ENCODE measurements at places on chromosomes 3 and 15.
A peak's percentile ranks its signal among the peaks of the same experiment; 100 is the strongest.

DNA sequence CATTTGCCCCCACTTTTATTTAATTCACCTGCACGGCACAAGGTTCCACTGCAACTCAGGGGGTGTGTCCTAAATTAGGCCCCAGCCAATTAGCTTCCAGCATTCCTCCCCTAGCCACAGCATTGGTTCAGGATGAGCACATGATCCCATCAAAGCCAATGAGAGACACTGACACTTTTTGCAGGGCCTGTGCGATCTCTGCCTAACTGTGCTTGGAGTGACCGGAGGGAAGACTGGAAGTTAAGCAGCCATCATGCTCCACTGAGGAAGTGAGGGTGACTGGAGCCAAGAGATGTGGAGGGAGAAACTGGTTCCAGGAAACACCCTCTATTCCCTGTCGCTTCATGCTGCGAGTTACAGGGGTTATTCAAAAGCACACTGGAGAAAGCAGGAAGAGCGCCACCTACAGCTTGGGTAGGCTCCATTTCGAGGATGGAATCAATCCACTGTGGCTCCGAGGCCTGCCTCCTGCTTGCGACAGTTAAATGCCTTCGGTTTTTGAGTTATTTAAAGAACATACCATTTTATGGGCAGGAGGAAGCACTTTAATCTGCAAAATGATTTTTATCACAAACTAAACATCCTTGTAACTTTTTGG lies 122.2 kb upstream of the WNT5A start:
- DNase-seq = no peak

DNA sequence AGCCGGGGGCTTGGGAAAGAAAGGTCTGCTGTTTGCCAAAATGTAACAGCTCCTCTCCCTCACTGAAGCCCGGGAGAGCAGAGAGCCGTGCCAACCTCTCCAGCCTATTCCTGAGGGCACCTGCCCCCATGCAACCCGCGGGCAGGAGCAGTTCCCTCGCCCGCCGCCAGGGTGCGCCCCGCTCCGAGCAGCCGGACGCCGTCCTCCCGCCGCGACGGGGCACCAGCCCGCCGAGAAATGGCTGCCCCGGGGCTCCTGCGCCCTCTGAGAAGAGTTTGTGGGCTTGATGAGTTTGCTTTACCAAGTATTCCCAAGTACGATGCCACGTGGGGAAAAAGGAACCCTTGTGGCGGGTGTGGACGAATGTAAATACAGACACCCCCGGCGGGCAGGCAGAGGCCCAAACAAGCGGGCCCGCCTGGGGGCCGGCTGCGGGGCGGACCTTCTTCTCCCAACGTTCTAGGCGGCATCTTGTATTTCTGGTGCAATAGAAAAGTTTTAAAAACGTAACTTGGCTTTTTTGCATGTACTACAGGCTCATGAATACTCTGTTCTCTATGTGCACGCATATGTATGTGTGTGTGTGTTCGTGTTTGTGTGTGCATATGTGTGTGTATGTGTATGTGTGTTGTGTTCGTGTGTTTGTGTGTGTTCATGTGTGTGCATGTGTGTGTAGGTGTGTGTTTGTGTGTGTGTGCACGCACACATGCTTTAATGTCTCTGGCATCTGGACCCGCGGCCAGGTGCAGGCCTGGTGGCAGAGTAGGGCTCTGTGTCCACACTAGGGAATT lies 162.9 kb downstream of the CHSY1 start:
- peak; percentile 84 for DNase-seq

DNA sequence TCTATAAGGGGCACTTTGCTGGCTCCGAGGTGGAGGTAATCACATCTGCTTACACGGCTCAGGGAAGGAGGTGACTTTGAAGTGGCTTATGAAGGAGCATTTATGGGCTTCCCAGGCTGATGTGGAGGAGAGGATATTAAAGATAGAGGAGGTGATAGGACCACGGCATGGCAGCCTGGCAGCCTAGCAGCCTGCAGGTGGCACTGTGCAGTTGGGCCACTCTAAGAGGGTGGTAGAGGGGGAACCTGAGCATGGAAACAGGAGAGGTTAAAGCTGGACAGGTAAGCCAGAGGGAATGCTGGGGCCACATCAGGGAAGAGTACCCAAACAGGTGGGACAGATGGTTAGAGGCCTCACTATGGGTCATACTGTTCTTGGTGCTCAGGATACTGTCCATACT lies 375.0 kb downstream of the WDR72 start:
- DNase-seq = no peak

DNA sequence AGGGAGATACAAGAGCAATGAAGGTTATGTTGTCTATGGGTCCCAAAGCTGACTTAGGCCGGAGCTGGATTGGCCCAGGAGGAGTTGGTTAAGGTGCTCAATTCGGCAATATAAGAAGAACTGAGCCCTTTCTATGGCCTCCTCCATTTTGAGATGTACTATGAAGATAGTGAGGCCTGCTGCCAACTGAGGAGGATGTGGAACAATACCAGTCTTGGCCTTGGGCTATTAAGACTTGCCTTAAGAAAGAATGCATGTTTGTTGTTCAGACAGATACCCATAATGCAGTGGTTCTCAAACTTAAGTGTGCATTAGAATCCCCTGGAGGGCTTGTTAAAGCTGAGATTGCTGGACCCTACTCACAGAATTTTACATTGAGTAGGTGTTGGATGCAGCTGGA lies 24.4 kb upstream of the LEKR1 start:
- DNase-seq = no peak

GRCh38 chr3:45412763-45413162 lies 24.4 kb downstream of the LARS2 start:
- no peak for DNase-seq

- DNase-seq = peak; percentile 40
Observed at GRCh38 chr3:182795389-182795782, 2.1 kb downstream of the ATP11B start.

GRCh38 chr15:46858150-46858549 lies 859.2 kb upstream of the SEMA6D start:
- DNase-seq = no peak

DNA sequence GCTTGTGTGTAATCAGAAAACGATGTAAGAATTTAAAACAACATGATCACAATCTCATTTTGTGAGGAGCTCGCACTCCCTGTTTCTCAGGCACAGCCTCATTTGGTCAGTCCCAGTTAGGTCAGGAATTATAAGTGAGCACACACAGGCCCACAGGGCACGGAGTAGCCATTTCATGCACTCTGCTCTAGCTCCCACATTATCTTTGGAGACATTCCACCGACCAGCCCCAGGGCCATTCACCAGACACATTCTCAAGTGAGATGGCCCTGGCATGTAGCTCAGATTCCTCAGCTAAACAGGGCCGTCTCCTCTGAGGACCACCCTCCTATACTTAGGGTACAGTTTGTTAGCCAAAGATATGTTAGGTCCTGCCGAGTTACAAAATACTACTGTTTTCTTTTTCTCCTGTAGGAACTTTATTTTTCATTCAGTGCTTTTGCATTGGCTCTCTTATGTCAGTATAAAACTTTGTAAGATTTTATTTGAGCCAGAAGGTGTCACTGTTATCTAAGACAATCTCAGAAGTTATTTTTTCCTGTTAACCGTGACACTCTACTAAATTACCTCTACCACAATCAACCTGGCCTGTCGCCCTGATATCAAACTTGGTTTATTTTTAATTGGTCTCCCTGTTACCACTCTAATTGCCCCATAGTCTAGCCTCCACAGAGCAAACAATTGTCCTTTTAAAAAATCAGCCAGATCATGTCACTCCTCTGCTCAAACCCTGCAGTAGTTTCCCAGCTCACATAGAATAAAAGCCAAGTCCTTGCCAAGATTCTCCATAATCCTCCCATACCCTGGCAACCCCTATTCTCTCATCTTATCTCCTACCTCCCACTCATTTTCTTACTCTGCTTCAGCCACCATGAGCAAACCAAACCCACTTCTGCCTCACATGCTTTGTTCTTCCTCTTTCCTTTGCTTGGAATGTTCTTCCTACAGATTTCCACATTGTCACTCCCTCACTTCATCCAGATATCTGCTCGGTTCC lies 105.7 kb downstream of the PPP2R3A start:
- DNase-seq = no peak

- no peak for DNase-seq
Observed at GRCh38 chr3:185818267-185818875, 6.5 kb downstream of the IGF2BP2 start.

- peak; percentile 4 for DNase-seq
Observed at GRCh38 chr3:160921020-160921635, 165.1 kb downstream of the PPM1L start.

DNA sequence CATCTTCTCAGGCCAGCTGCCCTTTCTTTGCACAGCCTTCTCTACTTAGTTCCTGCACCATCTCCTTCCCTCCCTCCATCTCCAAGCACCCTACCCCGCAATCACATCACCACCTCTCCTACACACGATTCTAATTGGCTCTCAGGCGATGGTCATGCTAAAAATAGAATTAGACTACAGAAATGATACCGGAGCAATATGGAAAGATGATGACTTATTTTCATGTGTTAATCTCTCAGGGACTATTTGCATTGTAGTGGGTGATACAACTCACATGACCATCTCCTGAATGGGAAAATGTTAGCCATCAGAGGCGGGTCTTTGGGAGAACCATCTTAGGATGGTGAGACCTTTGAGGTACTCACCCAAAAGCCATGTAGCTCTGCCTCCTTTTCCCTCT lies 54.7 kb upstream of the PPARG start:
- DNase-seq = peak; percentile 13

- DNase-seq = no peak
Observed at GRCh38 chr3:187039100-187039722, 100.1 kb downstream of the RPL39L start.

DNA sequence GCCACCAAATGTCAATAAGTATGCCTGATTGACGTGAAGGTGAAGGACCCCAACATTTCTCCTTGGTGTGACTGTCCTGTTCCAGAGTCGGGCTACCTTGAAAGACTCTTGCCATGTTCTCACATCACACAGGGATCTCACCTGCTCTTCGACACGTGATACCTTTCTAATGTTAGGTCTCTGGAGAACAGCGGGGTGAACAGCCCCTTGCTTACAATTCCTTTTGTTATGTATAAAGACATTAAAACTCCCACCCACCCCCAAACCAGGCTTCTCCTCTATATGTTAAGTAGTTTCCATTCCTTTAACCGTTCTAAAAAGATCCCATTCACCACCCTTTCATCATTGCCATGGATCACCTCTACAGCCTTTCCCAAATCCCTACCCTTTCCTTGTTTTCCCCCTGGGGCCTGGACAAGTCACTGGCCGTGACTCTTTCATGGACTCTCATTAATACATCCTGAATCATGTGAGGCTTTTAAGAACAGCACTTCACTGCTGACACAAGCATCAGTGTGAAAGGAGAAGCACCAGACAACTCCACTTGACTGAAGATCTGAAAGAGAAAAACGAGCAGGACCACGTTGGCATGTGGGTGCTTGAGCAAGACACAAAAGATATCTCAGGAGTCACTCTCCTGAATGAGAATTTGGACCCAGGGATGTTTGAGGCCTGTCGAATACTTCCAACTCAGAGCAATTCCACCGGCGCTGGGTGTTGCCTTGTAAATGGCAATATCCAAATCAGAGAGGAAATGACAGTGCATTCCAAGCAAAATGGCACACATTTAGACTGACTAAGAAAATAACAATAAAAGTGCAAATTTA lies 115.0 kb downstream of the FOXP1 start:
- no peak for DNase-seq

- no peak for DNase-seq
Observed at GRCh38 chr3:130835483-130835882, 58.4 kb upstream of the ATP2C1 start.

- DNase-seq = no peak
Observed at GRCh38 chr15:70053001-70053715, 44.6 kb downstream of the TLE3 start.

DNA sequence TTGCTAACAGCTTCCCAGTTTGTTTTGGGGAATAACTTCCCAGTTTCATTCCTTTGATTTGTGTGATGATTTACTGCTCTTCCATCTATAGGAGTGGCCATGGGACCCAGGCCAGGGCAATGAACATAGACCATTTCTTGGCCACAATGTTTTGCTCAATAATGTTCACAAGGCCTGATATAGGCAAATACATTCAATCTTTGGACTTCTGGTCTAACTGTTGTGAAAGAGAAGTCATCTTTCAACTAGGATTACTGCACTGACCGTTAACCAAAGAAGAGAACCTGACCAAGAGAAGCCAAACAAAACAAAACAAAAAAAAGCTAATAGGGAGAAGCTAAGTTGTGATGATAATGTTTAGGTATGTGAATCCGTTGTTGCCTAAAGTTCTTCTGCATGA lies 221.8 kb upstream of the SUCLG2 start:
- DNase-seq = no peak

- no peak for DNase-seq
Observed at GRCh38 chr3:132008837-132009236, 26.0 kb downstream of the CPNE4 start.

- no peak for DNase-seq
Observed at GRCh38 chr3:119240101-119240590, 532 bp downstream of the B4GALT4 start.

DNA sequence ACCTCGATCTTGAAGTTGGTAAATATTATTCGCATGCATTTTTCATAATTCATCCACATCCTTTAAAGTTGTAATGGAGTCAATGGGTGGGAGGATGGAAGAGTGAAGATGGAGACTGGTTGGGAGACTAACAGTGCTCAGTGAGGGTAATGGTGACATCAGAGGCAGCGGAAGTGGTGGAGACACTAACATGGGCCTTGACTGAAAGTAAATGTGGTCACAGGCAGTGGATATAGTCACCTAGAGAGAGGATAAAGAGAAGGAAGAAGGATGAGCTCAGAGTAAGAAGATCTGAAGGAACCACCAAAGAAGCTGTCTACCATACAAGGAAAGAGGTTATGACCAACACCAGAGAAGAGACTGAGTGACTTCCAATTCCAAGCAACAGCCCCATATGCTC lies 281.6 kb upstream of the STT3B start:
- no peak for DNase-seq

GRCh38 chr3:153144071-153144470 lies 18.0 kb upstream of the RAP2B start:
- DNase-seq = no peak

DNA sequence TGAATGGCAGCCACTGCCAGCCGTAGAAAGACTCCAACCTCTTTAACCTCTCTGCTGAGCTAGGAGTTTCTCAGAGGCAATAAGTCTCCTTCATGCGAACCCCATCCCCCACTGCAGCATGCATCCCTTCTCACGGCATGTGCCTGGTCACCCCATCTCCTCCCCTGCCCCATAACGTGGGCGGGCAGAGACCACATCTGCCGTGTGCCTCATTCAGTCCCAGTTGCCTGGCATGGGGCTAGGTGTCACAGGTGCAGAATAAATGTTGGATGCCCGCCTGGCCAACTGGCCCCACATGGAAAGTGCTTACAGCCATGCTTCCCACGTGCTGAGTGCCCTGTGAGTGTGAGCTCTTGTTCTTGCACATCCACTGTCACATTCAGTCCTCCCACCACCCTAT lies 43.5 kb upstream of the NTRK3 start:
- DNase-seq = no peak

- DNase-seq = no peak
Observed at GRCh38 chr3:98573181-98573728, 20.2 kb downstream of the CPOX start.

- DNase-seq = no peak
Observed at GRCh38 chr3:64878362-64878761, 190.6 kb upstream of the ADAMTS9 start.

- peak; percentile 41 for DNase-seq
Observed at GRCh38 chr3:186511245-186511644, 32.9 kb downstream of the CRYGS start.

Measured in stimulated activated CD4-positive, alpha-beta T cell treated with anti-CD3 and anti-CD28 coated beads, Interleukin-15, amount 100 ng/mL, for 24 hours (primary cell).